ENCODE measurements at places on chromosomes 2 and 18.

- DNase-seq = no peak
Observed at GRCh38 chr18:23068011-23068410, 67.3 kb upstream of the CABLES1 start.

DNA sequence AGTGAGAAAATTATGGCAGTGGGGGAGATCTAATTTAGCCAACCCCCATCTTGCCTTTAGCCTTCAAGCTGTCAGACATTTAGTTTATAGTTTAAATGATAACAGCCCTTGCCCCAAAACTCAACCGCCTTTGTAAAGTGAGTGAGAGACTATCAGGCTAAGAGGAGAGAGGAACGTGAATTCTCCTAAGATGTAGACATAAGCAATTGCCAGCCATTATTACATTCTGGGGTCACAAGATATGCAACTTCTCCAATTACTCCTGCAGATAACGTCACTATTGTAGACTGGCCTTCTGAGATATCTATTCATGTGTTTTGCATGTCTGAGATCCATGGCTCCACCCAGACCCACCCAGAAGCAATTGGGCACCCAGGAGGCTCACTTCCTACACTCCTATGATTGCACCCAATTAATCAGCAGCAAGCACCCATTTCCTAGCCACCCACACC, 307.3 kb downstream of the NBAS start:
- no peak for DNase-seq

GRCh38 chr2:199907008-199907714, 3.9 kb upstream of the C2orf69 start:
- no peak for DNase-seq

DNA sequence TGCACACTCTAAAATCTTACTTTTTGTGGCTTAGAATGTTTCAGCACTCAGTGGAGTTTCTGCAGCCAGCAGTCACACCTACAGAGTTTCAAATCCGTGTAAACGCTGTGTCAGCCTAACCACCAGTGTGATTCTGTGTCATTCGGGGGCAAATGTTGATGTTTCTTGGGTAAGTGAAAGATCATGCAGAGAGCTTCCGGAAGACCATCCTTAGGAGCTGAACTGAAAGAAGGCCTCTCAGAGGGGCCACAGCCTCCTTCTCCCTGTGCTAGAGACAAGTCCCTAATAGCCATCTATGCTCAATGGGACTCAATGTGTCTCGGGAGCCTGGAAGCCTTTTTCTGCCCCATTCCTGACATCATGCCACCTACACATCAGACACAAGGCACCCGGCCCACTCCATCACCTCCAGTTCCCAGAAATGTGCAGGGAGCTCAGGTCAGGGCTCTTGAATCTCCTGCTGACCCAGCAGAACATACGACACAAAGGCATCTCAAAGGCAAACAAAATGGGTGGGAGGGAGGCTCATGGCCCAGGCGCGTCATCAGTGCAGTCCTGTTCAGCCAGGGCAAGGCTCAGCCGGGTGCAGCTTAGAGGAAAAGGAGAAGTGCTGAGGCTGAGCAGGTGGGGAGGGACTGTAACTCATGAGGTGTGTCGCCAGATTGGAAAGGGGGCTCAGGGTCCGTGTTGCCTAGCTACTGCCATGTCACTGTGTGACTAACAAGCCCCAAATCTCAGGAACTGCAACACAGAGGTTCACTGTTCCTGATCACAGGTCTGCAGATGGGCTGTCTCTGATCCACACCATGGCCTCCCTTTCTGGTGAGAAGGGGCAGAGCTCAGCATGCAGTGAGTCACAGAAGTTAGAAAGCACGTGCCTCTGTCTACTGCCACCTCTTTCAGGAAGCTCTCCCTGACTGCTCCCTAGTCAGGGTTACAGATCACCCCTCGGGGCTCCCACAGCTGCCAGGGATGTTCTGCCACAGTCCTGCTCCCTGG, 82.0 kb downstream of the SMAD7 start:
- no peak for DNase-seq

DNA sequence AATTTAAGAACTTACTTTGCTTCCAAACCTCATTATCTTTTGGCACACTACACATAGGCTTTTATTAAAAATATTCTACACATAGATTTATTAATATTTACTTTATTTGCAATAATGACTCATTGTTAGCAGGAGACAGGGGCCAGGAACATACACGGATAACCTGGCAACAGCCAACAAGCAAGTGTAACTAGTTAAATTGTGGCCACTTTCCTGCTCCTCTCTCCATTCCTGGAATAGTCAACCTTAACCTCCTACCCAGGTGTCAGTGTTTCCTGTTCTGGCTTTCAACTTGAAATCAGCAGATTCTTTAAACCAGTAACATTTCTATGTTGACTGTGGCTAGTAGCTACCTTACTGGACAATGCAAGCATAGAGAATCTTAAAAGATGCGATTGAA, 26.5 kb downstream of the ACVR1 start:
- no peak for DNase-seq

DNA sequence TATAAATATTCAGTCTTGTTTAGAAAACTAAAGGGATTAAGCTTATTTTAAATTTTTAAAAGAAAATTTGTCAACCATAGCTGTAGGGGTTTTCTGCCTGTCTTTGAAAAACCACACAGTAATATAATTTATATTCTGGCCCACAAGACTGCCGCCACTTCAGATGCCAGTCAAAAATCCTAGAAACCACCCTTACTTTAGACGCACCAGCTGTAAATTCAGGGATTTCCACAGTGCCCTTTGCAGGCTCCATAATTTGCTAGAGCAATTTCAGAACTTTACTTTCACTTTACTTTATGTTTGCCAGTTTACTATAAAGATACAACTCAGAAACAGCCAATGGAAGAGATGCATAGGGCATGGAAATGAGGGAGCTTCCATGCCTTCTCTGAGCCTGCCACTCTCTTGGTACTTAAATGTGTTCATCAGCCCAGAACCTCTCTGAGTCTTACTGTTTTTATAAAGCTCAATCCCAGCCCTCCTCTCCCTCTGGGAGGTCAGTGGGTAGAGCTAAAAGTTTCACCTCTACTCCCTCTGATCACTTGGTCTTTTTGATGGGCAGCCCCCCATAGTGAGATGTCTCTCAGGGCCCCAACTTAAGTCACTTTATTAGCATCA, 63.3 kb downstream of the KYNU start:
- DNase-seq = no peak

- DNase-seq = no peak
Observed at GRCh38 chr18:27585602-27586173, 400.6 kb upstream of the CHST9 start.

DNA sequence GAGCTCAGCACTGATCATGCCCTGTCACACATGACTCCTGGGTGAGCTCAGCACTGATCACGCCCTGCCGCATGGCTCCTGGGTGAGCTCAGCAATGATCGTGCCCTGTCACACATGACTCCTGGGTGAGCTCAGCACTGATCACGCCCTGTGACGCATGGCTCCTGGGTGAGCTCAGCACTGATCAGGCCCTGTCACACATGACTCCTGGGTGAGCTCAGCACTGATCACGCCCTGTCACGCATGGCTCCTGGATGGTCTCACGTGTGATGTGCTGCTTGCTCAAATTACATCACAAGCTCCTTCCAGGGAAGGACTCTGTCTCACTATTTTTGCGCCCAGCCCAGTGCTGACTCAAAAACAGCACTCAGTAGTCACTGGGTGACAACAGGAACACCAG, 258.0 kb downstream of the HDAC4 start:
- DNase-seq = no peak

GRCh38 chr2:96267159-96267971, 1.3 kb downstream of the CIAO1 start:
- peak; percentile 29 for DNase-seq

All from central memory CD4-positive, alpha-beta T cell (primary cell).